ENCODE measurements at places on chromosomes 3 and 15.

DNA sequence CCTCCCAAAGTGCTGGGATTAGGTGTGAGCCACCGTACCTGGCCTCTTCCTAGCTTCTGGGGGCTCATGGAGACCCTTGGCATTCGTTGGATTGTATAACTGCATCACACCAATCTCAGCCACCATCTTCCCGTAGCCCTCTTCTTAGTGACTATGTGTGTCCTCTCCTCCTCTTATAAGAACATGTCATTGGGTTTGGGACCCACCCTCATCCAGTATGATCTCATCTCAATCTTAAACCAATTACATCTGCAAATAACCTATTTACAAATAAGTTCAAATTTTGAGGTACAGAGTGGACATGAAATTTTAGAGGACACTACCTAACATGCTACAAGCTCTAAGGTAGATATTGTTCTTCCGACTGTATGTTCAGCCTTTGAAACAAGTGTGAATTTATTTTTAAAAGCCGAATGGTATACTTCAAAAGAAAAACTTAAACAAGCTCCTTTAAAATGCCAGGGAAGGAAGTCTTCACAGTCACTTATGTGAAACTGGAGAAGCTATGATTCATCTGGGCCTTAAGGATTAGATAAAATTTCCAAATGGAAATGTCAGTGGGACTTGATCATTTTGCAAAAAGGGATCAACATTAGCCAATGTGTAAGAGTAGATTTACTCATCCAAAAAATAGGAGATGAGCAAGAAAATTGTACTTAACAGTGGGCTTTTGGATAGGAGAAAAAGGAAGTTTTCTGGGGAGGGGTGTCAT is 225.7 kb downstream of the MEX3B start:
- no peak for DNase-seq

GRCh38 chr15:50675535-50676144 is 11.0 kb downstream of the TRPM7 start:
- no peak for DNase-seq

- DNase-seq, result no peak
Observed at GRCh38 chr3:161770484-161771386, 274.1 kb downstream of the OTOL1 start.

- DNase-seq, result no peak
Observed at GRCh38 chr3:55170444-55170843, 242.6 kb upstream of the LRTM1 start.

GRCh38 chr15:99385005-99385669 is 133.9 kb downstream of the LRRC28 start:
- DNase-seq, result no peak

GRCh38 chr3:141407825-141408224 is 39.5 kb downstream of the ZBTB38 start:
- no peak for DNase-seq

- no peak for DNase-seq
Observed at GRCh38 chr3:50241163-50241562, 5.2 kb downstream of the GNAI2 start.

DNA sequence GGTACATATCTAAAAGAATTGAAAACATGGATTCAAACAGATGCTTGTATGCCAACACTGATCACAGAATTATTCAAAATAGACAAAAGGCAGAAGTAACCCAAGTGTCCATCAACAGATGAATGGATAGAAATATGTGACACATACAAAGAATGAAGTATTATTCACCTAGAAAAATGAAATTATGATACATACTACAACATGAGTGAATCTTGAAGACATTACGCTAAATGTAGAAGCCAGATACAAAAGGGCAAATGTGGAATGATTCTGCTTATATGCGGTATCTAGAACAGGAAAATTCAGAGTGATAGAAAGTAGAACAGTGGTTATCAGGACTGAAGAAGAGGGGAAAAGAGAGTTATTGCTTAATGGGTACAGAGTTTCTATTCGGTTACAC is 26.2 kb upstream of the SLC12A8 start:
- DNase-seq, result no peak

DNA sequence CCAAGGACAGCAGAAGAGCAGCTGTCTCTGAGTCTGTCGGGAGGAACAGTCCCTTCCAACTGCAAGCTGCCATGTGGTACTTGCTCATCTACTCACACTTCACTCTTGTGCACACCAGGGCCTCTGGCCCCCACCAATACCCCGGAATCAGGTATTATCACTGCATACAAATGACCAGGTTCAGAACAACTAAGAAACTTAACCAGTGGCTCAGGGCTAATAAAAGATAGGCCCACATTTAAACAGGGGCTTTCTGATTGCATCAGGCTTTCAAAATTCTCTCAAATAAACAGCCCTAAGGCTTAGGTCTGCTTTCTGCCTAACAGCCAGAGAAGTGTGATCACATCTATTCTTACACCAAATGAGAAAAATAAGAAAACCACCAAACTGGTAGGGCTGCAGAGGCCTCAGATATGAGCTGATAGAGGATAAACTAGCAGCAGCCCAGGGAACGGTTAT is 20.7 kb downstream of the CCDC12 start:
- DNase-seq, result no peak

GRCh38 chr3:138328341-138328740 is 1.3 kb downstream of the NME9 start:
- no peak for DNase-seq

- no peak for DNase-seq
Observed at GRCh38 chr3:60935709-60936108, 315.5 kb downstream of the FHIT start.

DNA sequence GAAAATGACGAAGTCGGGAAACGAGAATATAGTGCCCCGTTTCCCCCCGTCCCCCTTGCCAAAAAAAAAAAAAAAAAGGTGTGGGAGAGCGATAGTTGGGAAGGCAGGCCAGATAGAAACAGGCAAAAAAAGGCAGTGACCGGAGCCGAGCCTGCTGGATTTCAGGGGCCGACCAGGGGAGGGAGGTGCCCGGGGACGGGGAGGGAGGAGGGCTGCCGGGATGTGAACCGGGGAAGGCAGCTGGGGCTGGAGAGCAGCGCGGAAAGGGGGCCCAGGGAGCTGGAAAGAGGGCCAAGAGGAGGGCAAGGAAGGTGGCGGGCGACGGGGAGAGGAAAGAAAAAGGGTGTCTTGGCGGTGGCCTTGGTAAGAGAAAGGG is 837 bp downstream of the LRRN1 start:
- no peak for DNase-seq

GRCh38 chr3:60594025-60594424 is 657.2 kb downstream of the FHIT start:
- no peak for DNase-seq

- DNase-seq, result no peak
Observed at GRCh38 chr15:96702589-96702988, 372.1 kb downstream of the NR2F2 start.

GRCh38 chr3:102398176-102398575 is 36.6 kb upstream of the ZPLD1 start:
- no peak for DNase-seq

GRCh38 chr3:155870945-155871745 is 695 bp downstream of the GMPS start:
- DNase-seq, result peak; percentile 10

GRCh38 chr3:172782235-172782634 is 31.7 kb downstream of the ECT2 start:
- DNase-seq, result no peak

DNA sequence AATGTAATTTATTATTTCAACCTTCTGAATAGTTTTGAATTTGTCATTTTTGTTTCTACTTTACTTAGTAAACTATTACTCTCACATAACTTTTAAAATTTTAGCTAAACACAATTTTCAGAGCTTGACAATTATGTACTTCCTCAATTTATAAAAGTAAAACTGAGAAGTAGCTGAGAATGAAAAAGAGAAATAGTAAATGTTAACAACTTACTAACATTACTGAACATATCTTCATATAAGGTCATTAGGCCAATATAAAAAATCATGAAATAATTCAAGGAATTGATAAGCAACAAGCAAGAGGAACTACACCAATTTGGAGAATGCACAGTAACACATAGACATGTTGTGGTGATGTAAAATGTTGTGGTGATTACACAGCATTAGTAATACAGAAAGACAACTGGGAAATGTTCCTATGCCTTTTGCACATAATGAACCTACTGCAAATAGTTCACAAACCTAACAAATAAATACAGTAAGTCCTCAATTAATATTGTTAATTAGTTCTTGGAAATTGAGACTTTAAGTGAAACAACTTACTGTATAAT is 137.9 kb downstream of the CBLB start:
- DNase-seq, result no peak

GRCh38 chr3:161508852-161509477 is 12.4 kb downstream of the OTOL1 start:
- no peak for DNase-seq

GRCh38 chr3:177379045-177379444 is 181.8 kb upstream of the TBL1XR1 start:
- no peak for DNase-seq

GRCh38 chr3:158802409-158803268 is 785 bp downstream of the MFSD1 start:
- no peak for DNase-seq

- DNase-seq, result no peak
Observed at GRCh38 chr3:196063049-196063448, 18.8 kb downstream of the TFRC start.

GRCh38 chr15:50953302-50953701 is 44.8 kb downstream of the AP4E1 start:
- DNase-seq, result no peak

DNA sequence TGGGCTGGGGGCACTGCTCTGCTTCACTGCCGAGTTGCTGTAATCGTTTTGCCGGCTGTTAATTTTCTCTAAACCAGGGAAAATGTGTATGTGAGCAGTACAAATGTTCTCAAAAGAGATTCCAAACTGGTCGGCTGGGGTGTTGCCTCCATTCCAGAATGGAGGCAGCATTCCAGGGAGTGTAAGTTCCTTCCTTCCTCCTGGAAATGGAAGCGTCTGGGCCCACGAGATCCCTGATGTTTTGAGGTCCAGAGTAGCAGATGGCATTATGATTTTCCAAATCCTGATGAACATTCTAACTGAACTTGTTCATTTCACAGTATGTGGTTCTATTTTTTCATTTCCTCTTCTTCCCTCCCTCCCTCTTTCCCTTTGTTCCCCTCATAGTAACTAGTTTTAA is 64.4 kb upstream of the SKOR1 start:
- no peak for DNase-seq

DNA sequence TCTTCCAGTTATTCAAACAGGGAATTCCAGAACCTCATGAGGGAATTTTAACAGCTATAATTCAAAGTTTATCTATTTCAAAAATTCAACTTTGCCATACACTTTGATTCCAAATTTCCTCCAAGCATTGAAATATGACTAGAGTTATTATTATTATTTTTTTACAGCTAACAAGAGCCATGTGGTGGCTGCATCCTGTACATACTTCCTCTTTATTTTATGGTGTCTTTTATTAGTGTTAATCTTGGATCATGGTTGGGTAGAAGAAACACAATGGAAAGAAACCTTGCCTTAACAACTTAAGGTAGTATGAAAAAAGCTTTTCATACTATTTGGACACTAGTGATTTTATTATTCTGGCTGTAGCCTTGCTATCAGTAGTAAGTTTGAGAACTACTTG is 52.7 kb downstream of the TFG start:
- no peak for DNase-seq

GRCh38 chr3:59894425-59895121 is 844.7 kb upstream of the CFAP20DC start:
- no peak for DNase-seq

DNA sequence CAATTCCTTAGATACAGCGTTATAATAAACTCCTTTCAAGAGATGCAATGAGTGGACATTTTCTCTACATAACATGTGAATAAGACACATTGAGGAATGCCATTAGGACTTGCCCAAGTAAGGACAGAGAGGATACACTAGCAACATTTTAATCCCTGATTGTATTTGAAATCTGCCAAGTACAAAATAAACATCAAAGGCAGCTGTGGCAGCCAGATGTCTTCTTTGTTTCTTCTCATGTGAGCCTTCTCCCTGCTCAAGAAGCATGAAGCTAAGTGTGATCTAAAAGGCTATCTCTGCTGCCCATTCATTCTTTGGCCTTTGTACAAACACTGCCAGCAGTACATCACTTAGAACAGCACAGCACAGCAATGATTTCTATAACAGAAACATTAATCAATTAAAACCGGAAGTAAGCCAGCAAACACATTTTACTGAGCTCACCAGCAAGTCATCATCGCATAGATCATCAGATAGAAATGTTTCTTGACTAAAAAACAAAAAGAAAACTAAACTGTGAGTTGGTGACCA is 364.0 kb downstream of the CNTN6 start:
- no peak for DNase-seq

- DNase-seq, result no peak
Observed at GRCh38 chr3:177894081-177894728, 642.0 kb upstream of the KCNMB2 start.

DNA sequence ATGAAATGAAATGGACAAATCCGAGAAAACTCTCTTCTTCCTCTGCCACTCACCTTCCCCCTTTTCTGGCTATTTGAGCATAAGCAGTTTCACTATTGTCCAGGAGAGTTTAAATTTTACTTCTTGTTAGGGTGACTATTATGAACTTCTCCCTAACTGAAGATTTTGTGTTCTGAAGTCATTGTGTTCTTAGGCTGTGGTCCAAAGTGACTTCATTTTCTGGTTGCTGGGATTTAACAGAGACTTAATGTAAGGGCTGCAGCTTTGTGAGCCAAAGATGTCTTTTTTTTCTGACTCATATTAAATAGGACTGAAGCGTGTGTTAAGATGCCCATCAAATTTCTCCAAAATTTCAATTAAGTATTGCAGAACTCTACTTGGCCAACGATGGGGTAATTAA is 46.5 kb upstream of the FSTL1 start:
- DNase-seq, result no peak

DNA sequence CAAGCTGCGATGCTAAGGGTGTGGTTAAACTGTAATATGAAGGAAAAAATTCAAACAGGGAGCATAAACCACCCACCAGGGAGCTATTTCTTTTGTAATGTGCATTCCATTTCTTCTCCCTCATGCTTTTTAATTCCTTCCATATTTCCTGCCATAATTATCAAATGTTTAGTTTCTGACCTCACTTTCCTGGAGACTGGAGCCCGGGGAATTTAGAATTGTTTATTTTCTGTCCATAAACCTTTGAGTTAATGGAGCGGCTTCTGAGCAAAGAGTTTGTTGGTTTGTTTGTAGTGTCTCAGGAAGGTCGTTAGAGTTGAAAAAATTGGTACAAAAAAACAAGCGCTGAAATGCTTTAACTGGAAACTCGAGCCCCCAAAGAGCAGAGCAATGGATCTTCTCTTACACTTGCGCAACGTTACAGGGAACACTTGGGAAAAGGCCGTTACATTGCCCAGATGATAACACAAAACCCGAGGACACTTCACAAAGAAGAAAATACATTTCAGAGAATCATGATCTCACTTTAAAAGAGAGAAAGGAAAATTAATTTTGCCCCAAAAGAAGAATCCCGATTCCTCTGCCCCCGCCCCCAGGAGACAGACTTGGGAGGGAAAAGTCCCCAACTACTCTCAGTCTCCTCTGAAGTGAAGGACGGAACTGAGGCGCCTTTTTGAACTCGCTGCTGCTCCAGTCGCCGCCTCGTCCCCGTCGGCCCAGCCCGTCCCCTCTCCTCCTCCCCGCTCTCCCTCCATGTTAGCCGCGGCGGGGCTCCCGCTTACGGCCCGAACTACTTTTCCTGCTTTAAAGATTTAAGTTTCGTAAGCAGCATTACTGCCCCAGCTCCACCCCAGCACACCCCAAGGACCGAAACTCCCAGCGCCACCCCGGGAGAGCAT is 842 bp downstream of the FSTL1 start:
- no peak for DNase-seq

Data from stimulated activated CD8-positive, alpha-beta memory T cell treated with anti-CD3 and anti-CD28 coated beads, Interleukin-7, amount 100 ng/mL, for 24 hours (primary cell).